Fibroblast of mammary gland (primary cell): ENCODE measurements at places on chromosomes 5 and 9.

DNA sequence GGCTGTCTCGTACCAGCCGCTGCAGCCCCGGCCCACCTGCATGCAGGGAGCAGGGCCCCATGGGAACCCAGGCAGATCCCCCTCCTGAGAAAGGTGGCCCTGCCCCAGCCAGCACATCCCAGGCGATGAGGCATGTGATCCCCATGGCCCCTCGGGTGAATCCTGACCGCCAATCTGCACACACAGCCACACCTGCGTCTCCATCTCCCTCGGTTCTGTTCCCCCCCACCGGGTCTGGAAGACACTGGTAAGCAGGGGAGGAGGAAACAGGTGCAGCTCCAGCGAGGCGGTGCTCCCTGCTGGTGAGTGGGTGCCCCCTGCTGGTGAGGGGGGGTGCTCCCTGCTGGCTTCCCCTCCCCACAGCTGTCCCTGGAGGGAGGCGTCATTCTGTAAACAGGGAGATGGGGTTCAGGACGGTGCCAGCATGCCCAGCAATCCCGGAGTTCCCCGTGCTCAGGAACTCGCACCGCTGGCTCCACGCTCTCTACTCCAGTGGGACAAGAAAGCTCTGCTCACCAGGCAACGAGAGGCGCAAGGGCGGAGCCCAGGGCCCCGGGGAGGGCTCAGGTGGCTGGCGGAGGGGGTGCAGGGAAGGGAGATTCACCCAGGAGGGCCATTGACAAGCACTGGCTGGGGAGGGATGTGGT lies 28.4 kb upstream of the SLC12A7 start:
- DNase-seq, result peak; percentile 35

- no peak for DNase-seq
These were observed 62.5 kb upstream of the ITGA1 start for GRCh38 chr5:52725065-52725746.

DNA sequence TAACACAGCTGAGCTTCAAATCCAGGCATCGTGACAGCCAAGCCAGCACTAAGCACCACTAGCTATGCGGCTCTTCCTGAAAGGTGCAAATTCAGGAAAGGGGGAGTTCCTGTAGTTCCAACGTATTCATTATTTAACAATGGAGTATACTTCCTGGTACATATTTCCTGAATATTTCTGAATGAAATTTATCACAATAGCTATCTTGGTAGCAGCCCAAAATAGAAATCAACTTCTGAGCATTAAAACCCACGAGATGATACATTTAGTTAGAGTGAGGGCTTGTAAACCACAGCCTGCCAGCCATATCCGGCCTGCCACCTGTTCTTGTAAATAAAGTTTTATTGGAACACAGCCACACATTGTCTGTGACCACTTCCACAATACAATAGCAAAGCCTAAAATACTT lies 109.7 kb upstream of the RETREG1 start:
- DNase-seq, result no peak

GRCh38 chr9:27457445-27457844 lies 66.6 kb upstream of the IFNK start:
- no peak for DNase-seq

DNA sequence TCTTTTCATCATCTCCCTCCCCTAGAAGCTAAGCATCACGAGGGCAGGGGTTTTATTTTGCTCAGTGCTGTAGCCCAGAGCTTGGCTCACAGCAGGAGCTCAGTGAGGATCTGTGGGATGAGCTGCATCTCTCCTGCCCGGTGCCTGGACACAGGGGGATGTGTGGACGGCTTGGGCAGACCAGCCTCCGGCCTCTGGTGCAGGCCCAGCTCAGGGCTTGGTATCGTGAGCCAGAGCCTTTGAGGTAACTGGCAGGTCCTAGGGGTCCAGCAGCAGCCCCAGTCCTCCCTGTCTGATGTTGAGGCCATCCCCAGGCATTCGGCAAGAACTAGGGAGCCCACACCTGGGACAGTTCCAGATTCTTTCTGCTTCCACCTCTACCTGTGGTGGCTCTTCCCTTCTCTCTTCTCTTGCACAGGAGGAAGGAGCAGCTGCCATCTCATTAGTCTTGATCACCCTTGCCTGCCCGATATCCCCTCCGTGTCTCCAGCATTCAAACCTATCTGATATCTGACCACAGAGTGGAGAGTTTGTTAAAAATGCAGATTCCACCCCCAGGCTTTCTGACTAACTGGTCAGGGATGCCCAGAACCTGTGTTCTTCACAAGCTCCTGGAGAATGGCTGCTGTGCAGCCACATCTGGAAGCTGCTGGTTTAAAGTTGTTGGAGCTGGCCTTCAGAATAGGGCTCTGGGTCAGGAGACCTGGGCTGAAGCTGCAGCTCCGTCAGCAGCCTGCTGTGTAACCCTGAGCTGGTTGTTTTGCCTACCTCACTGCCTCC lies 7.9 kb upstream of the SLC6A7 start:
- no peak for DNase-seq

GRCh38 chr5:117065161-117065560 lies 490.5 kb upstream of the SEMA6A start:
- DNase-seq, result no peak

GRCh38 chr9:136275655-136276429 lies 28.1 kb downstream of the CCDC187 start:
- DNase-seq, result no peak

DNA sequence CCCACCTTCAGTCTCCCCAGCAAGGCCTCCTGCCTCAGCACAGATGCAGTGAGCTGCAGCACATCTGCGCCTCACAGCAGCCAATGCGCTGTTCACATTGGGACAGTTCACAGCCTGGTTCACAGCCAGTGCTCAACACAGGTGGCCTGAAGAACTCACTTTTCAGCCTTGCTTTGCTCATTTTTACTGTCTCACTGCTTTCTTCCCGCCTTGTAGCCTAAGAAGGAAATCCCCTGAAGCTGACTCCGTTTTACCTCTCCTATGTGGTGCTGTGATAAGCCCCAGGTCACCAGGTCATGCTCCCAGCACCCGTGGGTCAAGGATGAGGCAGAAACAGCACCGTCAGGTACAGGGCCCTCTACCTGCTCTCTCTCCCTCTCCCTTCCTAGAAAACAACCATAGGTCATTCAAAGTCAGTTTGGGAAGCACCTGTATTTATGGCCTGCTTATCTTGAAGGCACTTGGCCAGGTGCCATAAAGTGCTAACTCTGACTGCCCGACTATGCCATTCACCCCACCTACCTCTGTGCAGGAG lies 1.1 kb downstream of the GCNT4 start:
- no peak for DNase-seq

DNA sequence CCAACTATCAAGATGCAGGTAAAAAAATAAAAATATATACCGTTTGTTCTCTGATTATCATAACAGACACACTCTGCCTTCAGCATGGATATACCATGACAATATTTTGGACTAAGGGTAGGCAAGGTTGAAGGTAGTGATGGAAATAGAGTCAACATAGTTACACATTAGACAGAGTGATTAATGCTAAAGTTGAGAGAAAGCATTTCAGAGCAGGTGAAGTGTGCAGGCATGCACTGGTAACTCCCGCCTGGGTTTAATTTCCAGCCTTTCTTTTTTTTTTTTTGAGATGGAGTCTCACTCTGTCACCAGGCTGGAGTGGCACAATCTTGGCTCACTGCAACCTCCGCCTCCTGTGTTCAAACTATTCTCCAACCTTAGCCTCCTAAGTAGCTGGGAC lies 458.5 kb downstream of the TLR4 start:
- DNase-seq, result no peak

DNA sequence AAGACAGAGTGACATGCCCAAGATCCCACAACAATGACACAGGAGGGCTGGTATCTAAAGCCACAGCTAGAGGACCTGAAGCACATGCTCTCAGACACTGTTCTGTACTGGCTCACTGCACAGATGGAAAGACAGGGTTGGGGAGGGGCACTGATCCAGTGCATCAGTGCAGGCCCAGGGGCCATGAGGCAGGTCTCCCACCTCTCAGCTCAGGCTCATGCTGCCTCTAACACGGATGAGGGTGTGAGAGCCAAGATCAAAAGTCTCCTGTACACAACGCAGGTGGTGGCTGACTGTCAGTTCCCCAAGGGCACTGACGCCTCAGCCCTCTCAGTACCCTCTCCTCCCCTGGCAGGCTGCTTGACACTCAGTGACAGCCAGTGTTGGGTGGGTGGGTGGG lies 10.9 kb downstream of the RAPGEF1 start:
- DNase-seq, result no peak

- no peak for DNase-seq
These were observed 444.6 kb upstream of the MEF2C start for GRCh38 chr5:89327608-89328007.

DNA sequence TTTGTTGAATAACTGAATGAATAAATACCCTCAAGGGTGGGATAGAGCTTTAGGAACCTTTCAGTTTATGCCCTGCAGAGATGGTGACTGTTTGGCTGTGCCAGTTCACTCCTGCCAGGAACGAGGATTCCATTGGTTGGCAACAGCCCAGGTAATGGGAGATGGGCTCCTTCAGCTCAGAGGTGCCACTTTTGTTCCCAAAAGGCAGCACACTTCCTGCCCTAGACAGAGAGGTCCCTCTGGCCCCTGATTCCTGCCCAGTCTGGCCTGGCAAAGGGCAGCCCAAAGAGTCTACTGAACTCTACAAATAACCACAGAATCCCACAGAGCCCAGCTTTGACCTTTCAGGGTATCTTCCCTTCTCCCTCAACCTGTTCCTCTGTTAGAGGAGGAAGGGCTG lies 1.6 kb downstream of the C9orf152 start:
- no peak for DNase-seq

- no peak for DNase-seq
These were observed 88.8 kb upstream of the BRINP1 start for GRCh38 chr9:119458068-119458467.

- no peak for DNase-seq
These were observed 2369.4 kb upstream of the ACO1 start for GRCh38 chr9:30015073-30015472.

DNA sequence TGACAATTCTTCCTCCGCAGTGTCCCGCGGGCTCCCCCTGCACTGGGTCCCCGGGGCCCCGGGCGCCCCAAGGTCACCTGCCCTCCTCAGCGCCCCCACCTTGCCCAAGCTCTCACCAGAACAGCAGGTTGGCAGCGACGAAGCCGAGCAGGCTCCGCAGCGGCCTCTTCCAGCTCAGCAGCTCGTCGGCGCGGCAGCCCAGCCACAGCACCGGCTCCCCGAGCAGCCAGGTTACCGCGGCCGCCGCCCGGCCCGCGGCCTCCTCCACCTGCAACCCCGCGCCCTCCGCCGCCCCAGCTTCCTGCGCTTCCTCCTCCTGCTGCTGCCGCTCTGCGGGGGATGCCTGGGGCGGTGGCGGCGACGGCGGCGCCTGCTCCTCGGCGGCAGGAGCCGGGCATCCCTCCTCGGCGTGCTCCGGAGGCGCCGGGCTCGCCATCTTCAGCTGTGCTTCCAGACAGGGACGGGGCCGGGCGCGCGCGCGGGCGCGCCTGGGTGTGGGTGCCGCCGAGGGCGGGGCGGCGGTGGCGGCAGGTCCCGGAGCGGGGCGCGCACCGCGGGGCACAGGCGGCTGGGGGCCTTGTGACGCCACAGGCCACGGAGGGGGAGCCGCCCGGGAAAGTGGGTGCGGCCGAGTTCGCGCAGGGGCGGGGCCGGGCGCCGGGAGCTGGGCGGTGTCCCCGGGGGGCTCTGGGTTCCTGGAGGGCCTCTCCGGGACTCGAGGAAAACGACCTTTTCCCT lies at the start of gene RETREG1:
Gene RETREG1 (minus strand): TSS at position 462 of the 738 bp plus-strand sequence. CDS start 26 bp downstream, at position 436.
- no peak for DNase-seq
